Effector memory CD4-positive, alpha-beta T cell (primary cell): ENCODE measurements at places on chromosomes 6 and 20.

DNA sequence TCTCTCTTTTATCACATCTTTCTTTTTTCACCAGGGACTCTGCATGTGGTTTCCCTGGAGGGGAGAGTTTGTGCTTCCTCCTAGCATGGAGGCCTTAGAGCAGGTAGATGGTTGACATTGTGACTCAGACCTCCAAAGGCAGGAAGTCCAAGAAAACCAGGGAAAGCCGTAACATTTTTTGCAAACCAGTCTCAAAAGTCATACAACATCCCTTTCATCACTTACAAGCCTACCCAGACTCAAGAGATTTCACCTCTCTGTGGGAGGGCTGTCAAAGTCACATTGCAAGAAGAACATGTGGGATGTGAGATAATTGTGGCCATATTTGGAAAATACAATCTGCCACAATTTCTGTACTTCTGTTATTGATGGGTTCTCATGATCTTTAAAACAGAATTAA, 46.2 kb downstream of the SNRNP48 start:
- H3K27ac ChIP-seq = no peak overlapping the region
- H3K4me1 ChIP-seq = no peaks in the 10 kb centered on the region
- DNase-seq = no peak

GRCh38 chr6:153074761-153075160, 56.3 kb downstream of the RGS17 start:
- no peaks in the 10 kb centered on the region for H3K27me3 ChIP-seq
- DNase-seq = no peak
- H3K4me1 ChIP-seq = no peaks in the 10 kb centered on the region

- no peak overlapping the region for H3K4me3 ChIP-seq
- no peaks in the 10 kb centered on the region for H3K27me3 ChIP-seq
- no peaks in the 10 kb centered on the region for H3K4me1 ChIP-seq
- no peak overlapping the region for H3K27ac ChIP-seq
- no peak for DNase-seq
These were observed 386.8 kb upstream of the JAG1 start for GRCh38 chr20:11060423-11061185.

GRCh38 chr6:31163922-31164321, 5.5 kb downstream of the TCF19 start:
- no peaks in the 10 kb centered on the region for H3K36me3 ChIP-seq
- no peak overlapping the region for H3K4me3 ChIP-seq
- H3K27me3 ChIP-seq = no peaks in the 10 kb centered on the region
- no peak for DNase-seq
- H3K4me1 ChIP-seq = peaks cover 10% of the 10 kb centered on the region
- H3K27ac ChIP-seq = no peak overlapping the region

DNA sequence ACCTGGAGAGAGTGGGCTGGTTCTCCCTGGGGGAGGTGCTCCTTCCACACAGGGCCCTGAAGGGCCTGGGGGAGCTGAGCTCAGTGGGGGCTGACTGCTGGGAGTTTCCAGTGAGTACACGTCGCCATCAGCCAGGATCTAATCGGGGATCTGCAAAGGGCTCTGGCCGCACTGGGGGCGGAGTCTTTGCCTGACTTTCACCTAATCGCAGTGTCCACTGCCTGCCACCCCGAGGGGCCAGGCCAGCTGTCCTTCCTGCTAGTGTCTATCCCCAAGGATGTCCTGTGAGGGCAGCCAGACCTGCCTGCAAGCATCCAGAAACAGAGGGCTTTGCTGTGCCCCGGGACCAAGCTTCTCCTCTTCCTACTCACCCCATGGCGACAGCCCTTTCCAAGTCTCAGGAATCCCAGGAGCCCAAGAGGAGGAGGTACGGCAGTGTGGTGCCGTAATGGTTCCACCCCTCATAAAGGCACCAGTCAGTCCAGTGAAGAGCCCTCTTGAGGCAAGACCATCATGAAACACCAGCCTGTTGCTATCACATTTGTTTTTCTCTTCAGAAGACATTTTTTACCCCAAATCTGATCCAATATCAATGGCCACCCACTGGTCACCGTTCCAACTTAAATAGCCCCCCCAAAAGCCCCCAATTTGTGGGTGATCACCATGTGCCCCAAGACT, 243.1 kb upstream of the ECI2 start:
- no peaks in the 10 kb centered on the region for H3K36me3 ChIP-seq
- no peak overlapping the region for H3K4me3 ChIP-seq
- H3K27ac ChIP-seq = no peak overlapping the region
- no peaks in the 10 kb centered on the region for H3K4me1 ChIP-seq
- no peaks in the 10 kb centered on the region for H3K27me3 ChIP-seq

DNA sequence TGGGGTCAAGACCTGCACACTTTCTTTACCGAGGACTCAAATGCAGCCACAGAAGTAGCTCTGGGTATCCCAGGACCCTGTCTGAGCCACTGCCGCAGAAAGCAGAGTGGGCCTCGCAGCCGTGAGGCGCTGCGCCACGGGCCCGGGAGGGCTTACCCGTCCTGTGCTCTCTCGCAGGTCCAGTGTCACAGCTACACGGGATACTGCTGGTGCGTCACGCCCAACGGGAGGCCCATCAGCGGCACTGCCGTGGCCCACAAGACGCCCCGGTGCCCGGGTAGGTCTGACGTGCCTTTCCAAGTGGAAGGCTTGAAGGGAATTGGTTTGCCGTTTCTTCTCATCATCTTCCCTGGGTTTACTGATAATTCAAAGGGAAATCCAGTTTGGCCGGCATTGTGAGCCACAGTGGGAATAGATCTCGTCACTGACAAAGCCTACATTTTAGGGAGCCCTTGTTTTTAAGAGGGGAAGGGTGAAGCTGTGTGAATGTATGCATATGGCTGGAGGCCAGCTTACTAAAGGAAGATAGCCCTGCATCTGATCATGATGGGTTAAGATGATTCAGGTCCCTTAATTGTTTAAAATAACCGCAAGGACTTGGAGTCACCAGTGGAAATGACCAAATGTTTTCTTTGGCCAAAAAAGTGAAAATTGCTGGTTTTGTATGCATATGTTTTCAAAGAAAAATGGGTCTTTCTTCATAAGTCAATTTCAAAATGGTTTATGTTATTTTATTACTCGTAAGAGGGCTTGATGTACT, 86.6 kb downstream of the SMOC2 start:
- H3K4me1 ChIP-seq = no peaks in the 10 kb centered on the region
- H3K27ac ChIP-seq = no peak overlapping the region
- H3K4me3 ChIP-seq = no peak overlapping the region
- DNase-seq = no peak

- no peaks in the 10 kb centered on the region for H3K4me1 ChIP-seq
- no peak overlapping the region for H3K27ac ChIP-seq
- peaks cover 3% of the 10 kb centered on the region for H3K36me3 ChIP-seq
These were observed 179.8 kb downstream of the DTNBP1 start for GRCh38 chr6:15483060-15483459.

- no peak overlapping the region for H3K27ac ChIP-seq
- no peaks in the 10 kb centered on the region for H3K4me1 ChIP-seq
- no peaks in the 10 kb centered on the region for H3K36me3 ChIP-seq
- H3K27me3 ChIP-seq = no peaks in the 10 kb centered on the region
- H3K4me3 ChIP-seq = no peak overlapping the region
- no peak for DNase-seq
These were observed 765.9 kb downstream of the BCKDHB start for GRCh38 chr6:80872199-80872950.

- no peak overlapping the region for H3K27ac ChIP-seq
- H3K4me1 ChIP-seq = no peaks in the 10 kb centered on the region
- no peak overlapping the region for H3K4me3 ChIP-seq
- no peak for DNase-seq
- no peaks in the 10 kb centered on the region for H3K36me3 ChIP-seq
These were observed 99.0 kb upstream of the ADGRF1 start for GRCh38 chr6:47141171-47141570.

GRCh38 chr20:7496394-7496991, 443.8 kb downstream of the HAO1 start:
- H3K27ac ChIP-seq = no peak overlapping the region
- DNase-seq = no peak
- no peaks in the 10 kb centered on the region for H3K4me1 ChIP-seq
- H3K4me3 ChIP-seq = no peak overlapping the region
- no peaks in the 10 kb centered on the region for H3K27me3 ChIP-seq

GRCh38 chr6:11415557-11415956, 122.0 kb upstream of the TMEM170B start:
- peaks cover 3% of the 10 kb centered on the region for H3K4me1 ChIP-seq
- no peaks in the 10 kb centered on the region for H3K36me3 ChIP-seq
- no peaks in the 10 kb centered on the region for H3K27me3 ChIP-seq
- H3K4me3 ChIP-seq = no peak overlapping the region
- H3K27ac ChIP-seq = no peak overlapping the region

GRCh38 chr6:14932485-14933182, 313.2 kb upstream of the JARID2 start:
- H3K4me1 ChIP-seq = no peaks in the 10 kb centered on the region
- H3K4me3 ChIP-seq = no peak overlapping the region
- H3K36me3 ChIP-seq = no peaks in the 10 kb centered on the region

DNA sequence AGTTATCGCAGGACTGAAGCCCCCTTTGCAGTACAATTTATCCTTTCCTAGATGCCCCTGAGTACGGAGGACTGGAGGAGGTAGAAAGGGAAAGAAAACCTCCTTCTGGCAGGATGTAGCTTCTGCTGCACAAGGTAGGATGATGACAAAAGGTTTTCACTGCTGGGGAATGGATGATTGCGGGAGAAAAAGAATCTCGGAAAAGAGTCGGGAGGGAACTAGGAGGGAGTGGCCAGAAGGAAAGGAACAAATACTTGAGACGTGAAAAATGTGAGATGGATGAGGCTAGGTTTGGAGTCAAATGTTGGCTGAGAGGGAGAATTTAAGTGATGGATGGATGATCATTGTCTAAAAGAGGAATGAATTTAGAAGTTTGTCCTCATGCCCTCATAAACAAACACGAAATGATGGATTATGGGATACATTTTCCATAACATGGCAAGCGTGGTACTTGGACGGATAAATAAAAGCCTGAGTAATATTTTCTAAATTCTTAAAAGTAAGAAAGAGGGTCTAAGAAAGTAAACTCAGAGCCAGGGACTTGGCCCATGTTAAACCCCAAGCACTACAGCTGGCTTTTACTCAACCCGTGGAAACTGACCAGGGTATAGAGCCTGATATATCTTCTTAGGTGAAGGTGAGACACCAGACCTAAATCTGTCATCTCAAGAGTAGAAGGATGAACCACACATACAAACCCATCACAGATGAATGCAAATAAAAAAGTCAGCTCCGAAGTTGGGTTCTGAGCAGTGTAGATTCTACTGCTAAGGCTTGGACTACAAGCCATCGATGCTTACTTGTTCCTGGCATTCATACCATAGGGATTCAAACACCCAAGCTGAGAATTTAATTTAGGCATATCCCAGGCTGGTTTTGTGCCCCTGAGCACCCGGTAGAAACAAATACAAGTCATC, 72.4 kb downstream of the HFE start:
- no peak for DNase-seq
- peaks cover 20% of the 10 kb centered on the region for H3K4me1 ChIP-seq
- H3K4me3 ChIP-seq = peak overlapping the region; percentile 62
- no peaks in the 10 kb centered on the region for H3K27me3 ChIP-seq
- peak overlapping the region; percentile 75 for H3K27ac ChIP-seq

DNA sequence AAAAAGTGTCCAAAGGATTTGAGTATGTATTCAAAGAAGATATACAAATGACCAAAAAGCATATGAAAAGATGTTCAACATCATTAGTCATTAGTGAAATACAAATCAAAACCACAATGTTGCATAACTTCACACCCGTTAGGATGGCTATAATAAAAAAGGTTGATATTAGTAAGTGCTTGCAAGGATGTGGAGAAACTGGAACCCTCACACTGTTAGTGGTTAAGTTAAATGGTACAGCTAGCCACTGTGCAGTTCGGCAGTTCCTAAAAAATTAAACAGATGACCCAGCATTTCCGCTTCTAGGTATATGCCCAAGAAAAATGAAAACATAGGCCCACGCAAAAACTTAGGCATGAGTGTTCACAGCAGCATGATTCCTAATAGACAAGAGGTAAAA, 38.6 kb downstream of the IBTK start:
- no peak overlapping the region for H3K27ac ChIP-seq
- H3K36me3 ChIP-seq = peaks cover 5% of the 10 kb centered on the region
- no peaks in the 10 kb centered on the region for H3K27me3 ChIP-seq
- H3K4me3 ChIP-seq = no peak overlapping the region
- no peak for DNase-seq

GRCh38 chr6:291697-292505, at the start of gene DUSP22:
Gene DUSP22 (plus strand): TSS chr6:292487. CDS start chr6:292540, 53 bp downstream.
- H3K27me3 ChIP-seq = no peaks in the 10 kb centered on the region
- H3K4me3 ChIP-seq = peak within 1 kb of the TSS; percentile 64
- peaks cover 16% of the 10 kb centered on the region for H3K4me1 ChIP-seq
- peak within 1 kb of the TSS; percentile 86 for H3K27ac ChIP-seq

- H3K27ac ChIP-seq = no peak overlapping the region
- no peaks in the 10 kb centered on the region for H3K27me3 ChIP-seq
- no peaks in the 10 kb centered on the region for H3K36me3 ChIP-seq
- H3K4me3 ChIP-seq = no peak overlapping the region
These were observed 54.8 kb downstream of the MEI4 start for GRCh38 chr6:77707603-77708002.

GRCh38 chr6:138001750-138002349, 105.4 kb downstream of the PERP start:
- peak; percentile 26 for DNase-seq
- no peaks in the 10 kb centered on the region for H3K36me3 ChIP-seq
- no peak overlapping the region for H3K27ac ChIP-seq
- no peaks in the 10 kb centered on the region for H3K4me1 ChIP-seq
- no peak overlapping the region for H3K4me3 ChIP-seq

DNA sequence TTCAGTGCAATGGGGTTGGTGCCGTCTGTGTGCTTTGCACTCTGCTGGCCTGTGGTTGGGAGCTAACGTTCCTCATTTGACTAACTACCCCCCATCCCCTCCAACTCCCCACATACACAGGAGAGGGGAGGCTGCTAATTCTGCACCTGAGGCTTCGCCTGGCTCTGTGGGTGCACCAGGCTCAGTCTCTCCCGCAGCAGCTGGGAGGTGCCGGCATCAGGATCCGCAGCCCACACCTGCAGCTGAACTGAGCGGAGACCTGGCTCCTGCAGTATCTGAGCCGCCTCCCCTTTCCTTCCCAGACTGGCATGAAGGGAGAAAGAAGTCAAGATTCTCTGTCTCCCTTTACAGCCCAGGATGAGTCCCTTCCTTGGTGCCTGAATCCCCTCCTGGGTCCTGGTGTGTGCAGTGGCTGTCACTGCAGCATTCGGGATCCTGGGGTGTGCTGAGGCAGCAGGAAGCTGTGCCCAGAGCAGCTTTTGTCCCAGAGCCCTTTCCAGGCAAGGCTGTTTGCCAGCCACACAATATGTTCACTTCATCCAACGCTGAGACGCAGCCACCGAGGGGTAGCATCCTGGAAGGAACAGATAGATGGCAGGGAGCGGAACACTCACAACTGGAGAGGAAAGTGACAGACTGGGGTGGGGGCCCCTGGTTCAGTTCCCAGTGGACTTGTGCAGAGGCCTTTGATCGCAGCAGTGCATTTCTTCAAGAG, 70.2 kb downstream of the CDH4 start:
- H3K27ac ChIP-seq = no peak overlapping the region
- no peak for DNase-seq
- no peaks in the 10 kb centered on the region for H3K27me3 ChIP-seq
- H3K36me3 ChIP-seq = no peaks in the 10 kb centered on the region
- no peaks in the 10 kb centered on the region for H3K4me1 ChIP-seq
- H3K4me3 ChIP-seq = no peak overlapping the region

GRCh38 chr6:39848171-39848570, 56.0 kb downstream of the DAAM2 start:
- no peaks in the 10 kb centered on the region for H3K36me3 ChIP-seq
- no peaks in the 10 kb centered on the region for H3K27me3 ChIP-seq
- no peak for DNase-seq
- no peaks in the 10 kb centered on the region for H3K4me1 ChIP-seq
